Choroid plexus epithelial cell (primary cell): ENCODE measurements at places on chromosomes 16 and 17.
A peak's percentile ranks its signal among the peaks of the same experiment; 100 is the strongest.

DNA sequence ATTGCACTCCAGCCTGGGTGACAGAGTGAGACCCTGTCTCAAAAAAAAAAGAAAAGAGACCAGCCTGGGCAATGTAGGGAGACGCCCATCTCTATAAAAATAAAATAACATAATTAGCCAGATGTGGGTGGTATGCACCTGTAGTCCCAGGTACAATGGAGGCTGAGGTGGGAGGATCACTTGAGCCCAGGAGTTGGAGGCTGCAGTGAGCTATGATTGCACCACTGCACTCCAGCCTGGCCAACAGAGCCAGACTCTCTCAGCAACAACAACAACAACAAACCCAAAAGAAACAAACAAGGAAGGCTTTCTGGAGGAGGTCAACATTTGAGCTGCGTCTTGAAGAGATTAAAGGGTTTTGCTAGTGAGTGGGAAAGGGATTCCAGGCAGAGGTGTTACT lies 8.3 kb downstream of the EEF2K start:
- DNase-seq, result no peak

DNA sequence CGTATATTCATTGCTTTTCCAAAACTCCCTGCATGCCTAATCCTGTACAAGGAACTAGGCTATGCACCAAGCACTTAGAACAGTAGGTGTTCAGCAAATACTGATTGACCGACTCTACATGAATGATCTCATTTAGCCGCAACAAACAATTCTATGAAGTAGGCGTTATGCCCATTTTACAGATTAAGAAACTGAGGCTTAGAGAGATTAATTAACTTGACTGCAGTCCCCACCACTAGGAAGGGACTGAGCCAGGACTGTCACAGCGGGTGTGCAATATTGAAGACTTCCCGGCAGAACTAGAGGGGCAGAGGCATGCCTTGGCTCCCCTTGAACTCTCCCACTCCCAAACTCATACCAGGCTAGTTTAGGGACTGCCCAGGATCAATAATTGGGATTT lies 10.5 kb upstream of the N4BP1 start:
- DNase-seq, result no peak

- DNase-seq, result no peak
Measured at GRCh38 chr16:30728899-30729672, 19.1 kb upstream of the PHKG2 start.

DNA sequence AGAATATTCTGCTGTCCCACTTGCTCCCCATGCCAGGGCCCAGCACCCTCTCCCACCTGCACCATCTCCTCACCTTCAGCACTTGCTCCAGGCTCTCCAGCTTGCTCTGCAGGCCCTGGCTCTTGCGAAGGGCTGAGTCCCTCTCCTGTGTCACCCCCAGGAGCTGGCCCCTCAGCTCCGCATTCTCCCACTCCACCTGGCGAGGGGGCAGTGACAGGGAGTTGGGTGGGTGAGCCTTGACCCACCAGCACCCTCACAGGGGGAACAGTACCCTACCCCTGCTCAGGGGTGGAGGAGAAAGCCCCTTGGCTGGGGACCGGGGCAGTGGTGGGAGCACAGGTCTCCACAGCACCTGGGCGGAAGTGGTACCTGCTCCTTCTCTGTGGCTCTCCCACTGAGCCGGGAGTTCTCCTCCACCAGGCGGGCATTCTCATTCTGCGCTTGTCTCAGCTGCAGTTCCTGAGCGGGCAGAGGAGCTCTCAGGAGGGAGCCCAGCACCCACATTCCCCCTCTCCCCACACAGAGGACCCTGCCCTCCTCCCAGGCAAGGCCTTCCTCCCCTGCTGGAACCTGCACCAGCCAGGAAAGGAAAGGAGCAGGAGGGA lies 5.9 kb downstream of the TSPOAP1 start:
- no peak for DNase-seq

DNA sequence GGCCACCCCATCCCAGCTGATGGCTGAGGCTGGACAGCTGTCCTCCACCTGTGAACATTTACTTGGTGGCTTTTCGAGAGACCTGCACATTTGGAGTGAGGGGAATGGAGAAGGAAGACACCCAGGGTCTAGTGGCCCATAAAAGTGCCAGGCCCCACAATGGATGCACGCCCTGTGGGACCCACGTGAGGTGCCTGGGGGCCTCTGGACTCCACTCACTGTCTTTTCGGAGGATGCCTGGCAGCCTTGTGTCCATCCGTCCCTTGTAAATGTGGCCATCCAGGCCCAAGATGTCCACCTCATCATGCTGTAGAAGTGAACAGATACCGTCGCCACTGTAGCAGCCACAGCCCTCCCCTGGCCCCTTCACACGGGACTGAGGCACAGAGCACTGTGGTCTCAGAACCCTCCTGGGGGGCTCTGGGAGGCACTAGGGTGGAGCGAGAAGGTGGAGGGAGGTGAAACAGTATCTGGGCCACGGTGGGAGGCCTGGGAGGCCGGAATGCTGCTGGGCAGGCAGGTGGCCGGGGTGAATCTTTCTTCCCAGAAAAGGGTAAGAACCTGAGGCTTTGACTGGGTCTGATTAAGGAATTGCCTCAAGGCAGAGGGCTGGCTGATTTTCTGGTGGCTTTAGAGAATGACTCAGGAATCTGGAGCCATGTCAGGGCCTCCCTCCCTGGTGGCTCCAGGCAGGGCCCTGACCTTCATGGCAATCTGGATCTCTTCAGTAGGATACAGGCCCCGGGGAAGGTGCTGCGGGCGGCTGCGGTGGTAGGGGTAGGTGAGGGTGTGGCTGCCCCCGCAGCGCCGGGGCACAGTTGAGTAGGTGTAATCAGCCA lies 11.5 kb downstream of the UBALD2 start:
- no peak for DNase-seq

DNA sequence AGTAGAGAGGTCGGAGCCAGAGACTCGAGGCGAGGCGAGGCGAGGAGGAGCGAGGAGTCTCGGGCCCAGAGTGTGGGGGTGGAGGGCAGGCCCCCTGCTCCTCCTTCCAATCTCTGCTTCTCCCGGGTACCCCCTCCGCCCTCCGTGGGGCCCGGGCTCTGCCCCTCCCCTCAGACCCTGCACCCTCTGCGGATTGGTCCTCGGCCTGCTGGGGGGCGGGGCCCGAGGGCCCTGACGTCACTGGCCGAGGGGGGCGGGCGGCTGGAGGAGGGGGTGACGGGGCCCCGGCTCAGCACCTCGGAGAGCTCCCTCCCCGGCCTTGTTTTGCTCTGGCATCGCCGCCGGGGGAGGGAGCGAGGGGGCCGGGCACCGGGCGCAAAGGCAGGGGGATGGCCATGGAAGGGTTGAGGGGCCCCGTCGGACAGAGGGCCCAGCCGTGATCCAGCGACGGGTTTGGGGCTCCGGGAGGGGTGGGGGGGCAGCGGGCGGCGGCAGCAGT lies at the start of gene RUNDC3A:
RUNDC3A (plus strand) TSS at position 282 of the 499 bp plus-strand sequence. CDS start 232 bp downstream, outside the sequence.
- peak; percentile 77 for DNase-seq

DNA sequence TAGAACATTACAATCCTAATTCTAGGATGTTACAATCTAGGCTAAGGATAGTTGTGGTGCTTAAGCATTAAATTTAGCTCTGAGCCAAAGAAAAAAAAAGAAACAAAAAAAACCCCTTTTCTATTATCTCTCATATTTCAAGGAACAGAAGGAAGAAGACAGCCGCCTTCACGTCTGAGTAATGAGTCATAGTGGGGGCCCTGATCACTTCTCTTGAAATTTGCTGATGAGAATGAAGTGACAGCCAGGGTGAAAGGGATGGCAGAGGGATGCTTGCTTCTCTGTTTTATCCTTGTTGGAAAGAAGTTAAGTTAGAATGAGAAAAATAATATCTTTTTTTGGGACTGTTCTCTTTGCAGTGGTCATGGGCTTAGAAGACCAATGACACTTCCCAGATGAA lies 82.6 kb upstream of the MPHOSPH6 start:
- DNase-seq, result no peak

DNA sequence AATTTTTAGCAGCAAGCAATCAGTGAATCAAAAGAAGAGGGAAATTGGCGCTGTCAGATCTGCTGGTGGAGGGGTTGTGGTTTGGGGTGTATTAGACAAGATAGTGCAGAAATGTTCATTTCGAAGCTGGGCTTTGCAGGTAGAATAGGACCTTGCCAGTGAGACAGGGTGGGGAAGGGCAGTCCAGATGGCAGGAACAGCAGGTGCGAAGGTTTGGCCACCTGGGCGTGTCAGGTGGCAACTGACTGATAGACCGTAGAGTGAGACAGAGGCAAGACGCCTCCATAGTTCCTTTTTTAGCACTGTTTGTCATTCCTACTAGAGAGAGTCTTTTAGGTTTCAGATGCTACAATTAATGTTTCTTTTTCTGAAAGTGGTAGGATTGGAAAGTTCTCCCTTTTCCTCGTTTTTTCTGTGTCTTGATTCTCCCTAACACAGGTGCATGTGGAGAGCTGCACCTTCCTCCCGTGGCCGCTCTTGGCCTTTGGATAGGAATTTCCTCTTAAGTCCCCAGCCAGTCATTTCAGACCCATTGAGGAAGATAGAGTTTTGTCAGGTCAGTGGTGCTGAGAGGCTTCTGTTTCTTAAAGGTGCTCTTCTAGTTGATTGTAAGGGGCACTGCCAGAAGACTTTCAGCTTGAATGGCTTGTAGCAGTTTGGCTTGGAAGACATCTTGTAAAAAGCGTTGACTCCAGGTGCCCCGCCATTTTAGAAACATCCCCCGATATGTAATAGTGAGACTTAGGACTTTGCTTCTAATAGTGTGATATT lies 315.6 kb downstream of the SNX29 start:
- DNase-seq, result no peak

GRCh38 chr17:76532072-76532651 lies 5.3 kb downstream of the CYGB start:
- no peak for DNase-seq

GRCh38 chr16:1026057-1026783 lies 44.6 kb downstream of the SOX8 start:
- DNase-seq, result no peak

DNA sequence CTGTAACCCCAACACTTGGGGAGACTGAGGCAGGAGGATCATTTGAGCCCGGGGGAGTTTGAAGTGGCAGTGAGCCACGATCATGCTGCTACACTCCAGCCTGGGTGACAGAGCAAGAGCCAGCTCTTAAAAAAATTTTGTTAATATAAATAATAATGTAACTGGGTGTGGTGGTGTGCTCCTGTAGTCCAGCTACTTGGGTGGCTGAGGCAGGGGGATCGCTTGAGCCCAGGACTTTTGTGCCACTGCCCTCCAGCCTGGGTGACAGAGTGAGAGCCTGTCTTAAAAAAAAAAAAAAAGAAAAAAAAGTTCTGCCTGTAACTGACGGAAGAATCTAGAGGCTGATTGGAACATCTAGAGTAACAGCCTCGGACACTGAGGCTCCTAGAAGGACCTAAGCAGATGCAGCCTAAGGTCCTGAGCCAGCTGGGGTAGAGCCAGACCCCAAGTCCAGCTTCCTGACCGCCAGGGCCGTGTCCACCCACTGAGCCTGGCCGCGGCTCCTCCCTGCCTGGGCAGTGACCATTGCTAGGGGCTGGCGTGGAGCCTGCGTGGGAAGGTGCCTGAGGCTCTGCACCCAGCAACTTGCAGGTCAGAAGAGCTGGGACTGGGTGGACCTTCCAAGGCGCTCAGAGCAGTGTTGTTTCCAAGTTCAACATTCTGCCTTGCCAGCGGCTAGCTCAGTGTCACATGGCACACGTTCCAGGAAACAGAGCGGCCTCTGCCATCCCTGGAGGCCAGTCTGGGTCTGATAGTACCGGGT lies 209.4 kb upstream of the CIBAR2 start:
- peak; percentile 94 for DNase-seq

- no peak for DNase-seq
Measured at GRCh38 chr17:77675816-77676215, 282.7 kb upstream of the TNRC6C start.

- DNase-seq, result no peak
Measured at GRCh38 chr17:15270628-15271381, 5.7 kb upstream of the PMP22 start.

DNA sequence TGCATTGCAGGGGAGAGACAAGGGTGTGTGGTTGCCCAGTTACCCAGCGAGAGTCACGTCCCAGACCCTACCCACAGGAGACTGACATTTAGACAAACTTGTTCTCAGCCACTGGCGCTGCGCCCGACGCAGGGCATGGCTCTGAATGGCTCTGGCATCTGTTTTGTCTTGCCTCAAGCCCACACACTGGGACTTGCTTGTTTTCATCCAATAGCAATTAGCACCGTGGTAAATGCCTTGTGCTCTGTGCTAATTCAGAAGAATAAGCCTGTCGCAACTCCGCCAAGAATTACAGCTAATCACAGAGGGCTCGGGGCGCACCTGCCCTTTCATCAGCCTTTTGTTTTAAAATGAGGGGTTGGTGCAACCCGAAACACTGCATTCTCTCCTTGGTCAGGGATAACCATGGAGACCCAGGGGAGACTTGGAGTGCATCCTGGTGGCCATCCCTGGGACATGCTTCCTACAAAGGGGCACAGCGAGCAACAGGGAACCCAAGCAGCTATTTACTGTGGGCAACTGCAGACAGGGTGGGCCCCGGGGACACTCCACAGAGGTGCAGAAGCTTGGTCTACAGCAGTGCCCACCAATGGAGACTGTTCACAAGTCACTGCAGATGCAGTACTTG lies 220.6 kb upstream of the ZFHX3 start:
- peak; percentile 9 for DNase-seq

DNA sequence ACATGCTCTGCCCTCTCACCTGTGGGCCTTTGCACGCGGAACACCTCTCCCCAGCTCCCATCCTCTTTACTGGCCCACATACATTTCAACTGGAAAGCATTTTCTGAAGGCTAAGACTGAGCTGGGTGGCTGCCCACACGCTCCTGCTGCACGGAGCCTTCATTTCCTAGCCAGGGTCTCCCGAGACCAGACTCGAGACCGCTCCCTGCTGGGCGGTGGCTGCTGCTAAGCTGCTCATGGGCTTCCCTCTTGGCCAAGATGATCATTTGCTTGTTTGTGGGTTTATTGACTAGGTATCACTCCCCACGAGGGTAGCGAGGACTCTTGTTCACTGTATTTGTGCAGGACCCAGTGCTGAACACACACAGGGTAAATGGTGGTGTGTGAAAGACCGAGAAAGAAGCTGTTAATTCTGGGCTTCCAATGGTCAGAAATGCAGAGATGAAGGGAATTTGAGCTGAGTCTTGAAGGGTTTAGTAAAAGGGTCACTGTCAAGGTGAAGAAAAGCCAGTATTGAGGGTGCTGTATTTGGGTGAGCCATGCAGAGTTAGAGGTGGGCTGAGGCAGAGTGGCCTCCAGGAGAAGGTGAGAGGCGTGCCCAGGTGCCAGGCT lies 907 bp downstream of the TRAPPC2L start:
- peak; percentile 92 for DNase-seq

DNA sequence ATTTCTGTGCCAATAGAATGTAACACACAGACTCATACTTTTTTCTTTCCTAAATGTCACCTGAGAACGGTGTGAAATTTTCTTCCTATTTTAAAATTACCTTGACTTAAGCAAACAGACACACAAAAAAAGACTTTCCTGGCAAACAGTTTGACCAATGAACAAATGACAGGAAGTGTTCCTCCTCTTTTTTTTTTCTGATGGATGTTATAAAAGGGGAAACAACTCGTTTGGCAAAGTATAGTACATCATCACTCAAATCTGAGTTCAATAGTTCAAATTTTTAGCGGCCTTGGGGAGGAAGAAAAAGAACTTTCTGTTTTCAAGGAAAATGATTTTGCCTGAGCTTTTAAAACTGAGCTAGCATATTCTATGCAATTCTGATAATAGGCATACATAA lies 19.8 kb downstream of the HS3ST3A1 start:
- DNase-seq, result peak; percentile 84

GRCh38 chr17:60391471-60392041 lies 377 bp downstream of the USP32 start:
- no peak for DNase-seq

- peak; percentile 94 for DNase-seq
Measured at GRCh38 chr17:16371742-16372141, 9.1 kb upstream of the UBB start.

- peak; percentile 87 for DNase-seq
Measured at GRCh38 chr17:29761040-29761761, 138.5 kb upstream of the CORO6 start.

- DNase-seq, result peak; percentile 88
Measured at GRCh38 chr17:75876938-75877751, 1.2 kb downstream of the TRIM47 start.
